ENCODE measurements at places on chromosomes 3 and 15.

DNA sequence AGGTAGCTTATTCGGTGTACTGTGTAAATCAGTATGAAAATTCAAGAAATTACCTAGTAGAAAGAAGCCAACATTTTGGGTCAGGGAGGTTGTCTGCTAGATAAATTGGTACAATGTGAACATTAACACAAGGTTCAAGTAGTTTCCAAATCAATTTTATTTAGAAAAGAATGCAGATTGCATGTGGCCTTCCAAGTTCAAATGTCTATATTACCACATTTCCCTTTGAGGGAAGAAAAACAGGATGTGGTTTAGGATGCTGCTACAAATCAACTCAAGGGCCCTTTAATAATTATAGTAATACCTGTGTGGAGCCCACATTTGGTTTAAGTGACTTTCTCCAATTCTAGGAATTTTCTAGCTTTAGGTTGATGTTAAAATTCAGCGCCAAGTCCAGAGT lies 57.5 kb downstream of the CADPS start:
- DNase-seq: no peak

DNA sequence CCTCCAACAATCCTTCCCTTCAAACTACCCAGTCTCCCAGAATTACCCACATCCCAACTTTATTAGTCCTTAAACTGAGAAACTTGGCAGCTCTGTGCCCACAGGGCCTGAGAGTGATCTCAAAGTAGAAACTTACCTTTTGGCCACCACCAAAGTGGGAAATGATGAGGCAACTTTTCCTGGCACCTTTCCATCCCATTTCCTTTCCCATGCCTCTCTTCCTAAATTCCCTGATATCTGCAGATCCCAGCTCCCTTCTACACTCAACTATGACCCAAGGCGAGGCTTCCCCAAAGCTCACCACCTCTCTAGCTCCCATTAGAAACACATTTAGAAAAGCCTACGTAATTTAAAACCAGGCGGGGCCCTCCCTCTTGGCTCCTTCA lies 271.9 kb downstream of the FOXP1 start:
- peak; percentile 39 for DNase-seq

DNA sequence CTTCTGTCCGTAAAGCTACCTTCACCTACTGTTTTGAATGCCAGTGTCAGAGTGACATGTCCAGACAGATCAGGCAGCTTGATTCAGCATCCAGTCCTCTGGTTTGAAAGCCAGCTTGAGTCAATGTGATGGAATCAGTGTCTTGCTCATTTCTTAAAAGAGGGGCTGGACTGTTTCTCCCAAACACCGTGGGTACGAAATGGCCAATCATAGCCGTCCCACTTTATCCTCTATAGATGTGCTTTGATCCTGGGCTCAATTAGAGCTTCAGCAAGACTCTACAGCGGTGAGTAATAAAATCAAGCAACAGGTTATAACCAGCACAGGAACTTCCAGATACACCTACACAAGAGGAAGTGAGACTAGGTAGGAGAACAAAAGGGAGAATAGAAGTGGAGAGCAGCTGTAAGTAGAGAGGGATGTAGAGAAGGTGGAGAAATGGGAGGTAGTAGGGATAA lies 17.0 kb upstream of the OR5K1 start:
- no peak for DNase-seq

DNA sequence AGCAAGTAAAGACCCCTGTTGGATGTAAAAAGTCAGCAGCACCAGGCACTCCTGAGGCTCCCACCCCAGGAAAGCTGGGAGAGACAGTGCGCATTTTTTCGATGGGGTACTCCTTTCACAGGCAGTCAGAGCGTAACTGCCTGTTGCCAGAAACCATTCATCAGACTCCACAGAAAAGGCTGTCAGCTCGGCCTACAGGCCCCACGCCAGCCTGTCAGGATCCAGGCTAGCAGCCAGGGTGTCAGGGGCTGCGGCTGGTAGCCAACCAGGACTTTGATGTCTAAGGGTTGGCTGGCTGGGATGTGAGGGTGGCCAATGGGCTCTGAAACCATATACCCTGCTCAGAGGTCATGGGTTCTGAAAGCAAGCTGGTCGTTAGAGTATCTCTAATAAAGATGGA lies 164.5 kb downstream of the WNT5A start:
- no peak for DNase-seq

- no peak for DNase-seq
Observed at GRCh38 chr15:51198701-51199232, 104.1 kb upstream of the TNFAIP8L3 start.

DNA sequence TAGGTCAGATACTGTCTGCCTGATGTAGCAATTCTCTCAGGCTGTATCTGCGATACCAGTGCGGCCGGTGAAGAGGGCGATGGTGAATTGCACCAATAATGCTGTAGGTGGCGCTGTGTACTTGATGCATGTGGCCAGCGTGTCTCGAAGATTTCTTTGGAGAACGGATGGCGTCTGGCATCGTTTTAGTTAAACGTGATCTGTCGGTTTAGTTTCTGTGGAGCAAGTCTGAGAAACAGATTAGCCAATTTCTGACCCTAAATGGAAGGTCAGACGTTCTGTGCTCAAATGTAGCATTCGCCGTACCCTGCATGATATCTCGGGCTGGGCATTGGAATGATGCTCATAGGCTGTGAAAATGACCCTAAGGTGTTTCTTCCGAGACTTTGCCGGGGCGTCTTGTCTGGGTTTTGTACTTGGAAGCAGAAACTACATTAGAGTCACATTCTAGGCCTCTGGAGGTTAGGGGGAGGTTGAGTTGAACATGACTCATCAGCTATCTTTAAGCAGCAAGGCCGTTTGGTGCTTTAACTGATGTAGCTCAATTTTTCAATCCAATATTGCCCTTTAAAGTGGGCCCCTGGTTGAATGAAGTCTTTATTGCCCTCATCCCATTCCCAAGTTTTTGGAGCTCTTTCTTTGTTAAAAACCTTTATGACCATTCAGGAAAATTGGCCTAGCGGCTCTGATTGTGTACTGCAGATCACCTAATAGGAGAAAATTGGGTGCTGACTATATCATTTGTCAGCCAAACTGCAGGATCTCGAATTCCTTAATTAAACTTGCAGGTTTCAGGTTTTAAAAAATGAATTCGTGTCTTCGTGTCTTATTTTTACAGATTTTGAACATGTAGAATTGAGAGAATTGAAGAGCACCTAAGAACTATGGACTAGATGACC lies 80.0 kb downstream of the SQOR start:
- DNase-seq: peak; percentile 30

- DNase-seq: no peak
Observed at GRCh38 chr15:48336940-48337339, 5.7 kb downstream of the DUT start.

GRCh38 chr3:127209840-127210653 lies 17.1 kb downstream of the PRR23E start:
- DNase-seq: no peak

GRCh38 chr15:27127815-27128570 lies 157.0 kb downstream of the GABRG3 start:
- DNase-seq: no peak

GRCh38 chr3:120469882-120470301 lies 19.1 kb upstream of the FSTL1 start:
- DNase-seq: no peak
